T-helper 2 cell treated with Interferon-gamma antibody and Interleukin-4, amounts not matched to agents 5 μg/mL and 100 μg/mL, for 36 hours (primary cell): ENCODE measurements at places on chromosomes 16 and 17.

DNA sequence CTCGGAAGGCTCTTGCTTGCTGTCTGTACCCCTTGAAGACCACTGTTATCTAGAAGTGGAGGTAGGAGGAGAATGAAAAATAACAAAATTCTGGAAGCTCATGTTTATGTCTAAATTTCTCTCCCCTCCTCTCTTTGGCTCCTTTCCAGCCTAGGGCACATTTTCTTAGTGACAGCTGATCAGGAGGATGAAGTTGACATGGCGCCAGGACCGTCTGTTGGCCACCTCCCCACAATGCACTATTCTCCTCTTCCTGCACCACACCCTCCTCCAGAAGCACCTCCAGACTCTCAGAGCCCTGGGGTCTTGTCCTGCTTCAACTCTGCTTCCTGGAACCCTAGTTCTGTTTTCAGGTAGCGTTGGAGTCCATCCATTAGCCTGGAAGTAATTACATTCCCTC lies 25.5 kb upstream of the SSTR2 start:
- no peak for DNase-seq

GRCh38 chr16:23855010-23855409 lies 19.2 kb downstream of the PRKCB start:
- no peak for DNase-seq

DNA sequence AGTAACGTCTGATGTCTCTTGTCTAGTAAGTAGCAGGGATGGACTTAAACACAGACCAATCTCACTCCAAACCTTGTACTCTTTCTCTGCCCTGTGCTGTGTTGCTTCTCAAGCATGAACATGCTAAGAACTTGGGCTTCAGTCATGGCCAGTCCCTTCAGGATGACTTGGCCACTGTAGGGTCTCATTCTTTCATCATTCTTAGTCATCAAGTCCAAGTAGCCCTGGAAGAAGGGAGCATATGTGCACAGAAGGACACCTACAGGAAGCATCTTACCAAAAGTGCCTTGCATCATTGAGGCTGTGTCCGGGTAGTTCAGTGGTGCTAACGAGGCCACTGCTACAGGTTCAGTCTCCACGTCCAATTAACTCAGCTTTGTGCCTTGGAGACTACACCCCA lies 80.7 kb downstream of the CDK5R1 start:
- no peak for DNase-seq

- DNase-seq, result peak; percentile 89
Measured at GRCh38 chr17:78168242-78168902, at the start of gene SYNGR2. TSS of gene SYNGR2 (plus strand) at chr17:78168581. CDS start at chr17:78168617, 36 bp downstream.

- no peak for DNase-seq
Measured at GRCh38 chr17:74840989-74841666, 18.6 kb downstream of the GRIN2C start.

GRCh38 chr16:58176608-58177352 lies 21.1 kb downstream of the CSNK2A2 start:
- no peak for DNase-seq

DNA sequence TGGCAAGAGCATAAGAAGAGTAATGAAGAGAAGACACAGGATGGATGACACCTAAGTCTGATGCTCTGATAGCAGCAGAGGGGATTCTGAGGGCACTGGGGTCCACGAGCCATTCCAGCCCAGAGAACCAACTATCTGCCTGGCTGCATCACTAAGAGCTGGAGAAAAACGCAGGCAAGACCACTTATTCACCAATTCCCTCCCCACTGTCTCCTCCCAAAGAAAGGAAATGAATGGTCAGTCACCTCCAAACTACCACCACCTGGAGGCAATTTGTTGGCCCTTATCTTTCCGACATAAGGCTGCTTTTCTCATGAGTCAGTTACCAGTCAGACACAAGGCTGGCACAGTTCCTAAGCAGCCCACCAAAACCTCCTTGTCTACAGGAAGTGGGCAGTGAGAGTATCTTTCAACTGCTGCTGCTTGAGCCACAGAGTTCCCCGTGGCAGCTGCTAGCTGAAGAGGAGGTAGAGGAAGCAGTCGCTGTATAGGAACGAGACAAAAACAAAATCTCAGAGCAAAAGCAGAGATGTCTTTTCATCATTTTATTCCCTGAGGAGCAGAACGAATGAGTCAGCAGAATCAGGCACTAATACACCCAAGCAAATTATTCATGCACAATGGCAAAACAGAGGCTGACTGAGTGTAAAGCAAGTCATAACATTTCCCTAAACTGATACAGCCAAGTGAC lies 111.1 kb downstream of the SMG6 start:
- DNase-seq, result peak; percentile 58

DNA sequence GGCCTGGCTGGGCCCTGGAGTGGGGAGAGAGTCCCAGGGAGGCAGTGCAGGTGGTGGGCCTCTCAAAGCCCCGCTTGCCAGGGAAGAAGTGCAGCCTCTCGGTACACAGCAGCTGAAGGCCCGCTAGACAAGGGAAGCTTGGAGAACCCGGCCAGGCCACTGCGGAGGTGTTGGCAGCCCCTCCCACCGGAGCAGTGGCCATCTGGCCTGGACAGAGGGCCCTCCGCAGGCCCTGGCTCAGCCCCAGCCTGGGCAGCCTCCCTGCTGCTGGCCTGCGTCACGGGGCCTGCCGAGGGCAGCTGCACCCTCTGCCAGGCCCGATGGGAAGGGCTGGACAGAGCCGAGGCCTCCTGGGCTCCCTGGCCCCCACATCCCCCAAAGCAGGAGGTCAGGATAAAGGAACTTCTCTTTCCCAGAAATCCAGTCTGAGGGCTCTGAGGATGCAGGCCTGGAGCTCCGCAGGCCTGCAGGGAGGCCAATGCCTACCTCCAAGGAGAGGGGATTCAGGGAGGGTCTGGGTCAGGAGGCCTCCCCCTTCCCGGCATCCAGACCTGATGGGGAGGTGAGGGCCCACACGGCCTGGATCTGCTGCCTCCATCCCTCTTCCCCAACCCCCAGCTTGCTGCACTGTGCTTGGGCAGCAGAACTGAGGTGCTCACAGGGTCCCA lies 4.3 kb downstream of the SPPL2C start:
- DNase-seq, result no peak
